ENCODE measurements at places on chromosomes 5 and 9.

- no peak for DNase-seq
Measured at GRCh38 chr5:34053571-34054399, 10.8 kb upstream of the C1QTNF3 start.

- DNase-seq = peak; percentile 87
Measured at GRCh38 chr5:67998709-67999261, 216.8 kb upstream of the PIK3R1 start.

- no peak for DNase-seq
Measured at GRCh38 chr5:107408564-107408963, 262.2 kb downstream of the EFNA5 start.

DNA sequence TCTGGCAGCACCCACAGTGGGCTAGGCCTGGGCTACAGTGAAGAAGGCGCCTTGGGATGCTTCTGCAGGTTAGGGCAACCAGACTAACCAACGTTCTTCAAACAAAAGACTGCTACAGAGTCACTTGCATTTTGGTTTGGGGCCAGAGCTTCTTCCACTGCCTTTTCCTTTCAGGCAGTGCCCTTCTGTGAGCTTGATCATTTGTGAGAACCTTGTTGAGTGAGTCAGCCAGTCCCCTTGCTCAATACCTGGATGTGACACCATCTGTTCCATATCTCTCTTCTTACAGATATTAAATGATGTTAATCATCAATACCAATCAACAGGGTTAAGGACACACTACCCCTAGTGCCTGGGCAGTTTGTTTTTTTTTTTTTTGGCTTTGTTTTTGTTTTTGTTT is 46.5 kb upstream of the VDAC1 start:
- no peak for DNase-seq

DNA sequence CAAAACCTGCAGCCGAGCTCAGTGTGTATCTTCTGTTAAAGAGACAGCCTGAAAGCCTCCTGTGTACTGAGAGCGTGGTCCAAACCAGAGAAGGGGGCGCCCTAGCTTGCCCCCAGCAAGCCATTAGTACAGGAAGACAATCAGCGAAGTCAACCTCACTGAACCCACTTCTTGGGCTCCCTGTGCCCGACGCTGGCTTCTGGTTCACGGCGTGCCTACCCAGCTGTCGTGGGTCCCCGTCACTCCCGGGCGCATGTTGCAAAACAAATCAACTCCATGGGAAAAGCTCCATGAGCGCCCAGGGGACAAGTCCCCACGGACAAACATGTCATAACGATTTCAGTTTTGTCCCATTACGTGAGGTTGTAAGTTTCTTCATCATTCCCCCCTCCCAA is 326.9 kb downstream of the SH3GL2 start:
- no peak for DNase-seq

DNA sequence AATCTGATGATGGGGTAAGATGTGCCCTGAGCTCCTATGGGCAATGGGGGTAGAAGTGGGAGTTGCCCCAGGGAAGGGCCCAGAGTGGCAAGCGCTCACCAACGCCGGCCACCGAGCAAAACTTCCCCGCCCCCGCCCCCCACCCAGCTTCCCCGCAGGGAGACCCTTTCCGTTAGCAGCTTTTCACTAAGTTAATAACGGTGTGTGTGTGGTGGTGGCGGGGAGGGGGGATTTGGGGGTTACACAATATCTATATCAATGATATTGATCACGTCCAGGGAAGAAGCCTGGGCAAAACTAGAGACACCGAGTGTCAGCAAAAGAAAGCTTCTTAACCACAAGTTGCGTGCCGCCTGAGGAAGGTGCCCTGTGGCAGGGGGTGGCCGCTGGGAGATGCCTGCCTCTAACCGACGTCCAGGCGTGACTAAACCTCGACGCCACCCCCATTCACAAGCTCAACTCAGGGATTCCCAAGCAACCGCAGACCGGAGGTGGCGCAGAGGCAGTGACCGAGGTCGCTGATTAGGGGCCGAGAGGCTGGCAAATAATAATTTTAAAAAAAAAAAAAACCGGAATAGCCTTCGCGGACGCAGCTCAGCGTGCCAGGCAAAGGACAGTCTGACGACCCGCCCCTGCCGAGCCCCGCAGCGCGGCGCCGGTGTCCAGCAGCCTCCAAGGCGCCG is 222.6 kb downstream of the MEF2C start:
- DNase-seq = no peak

GRCh38 chr5:90888511-90889324 is 330.1 kb downstream of the ADGRV1 start:
- no peak for DNase-seq

- DNase-seq = no peak
Measured at GRCh38 chr5:132471944-132472343, 18.6 kb downstream of the IRF1 start.
